Occipital lobe (tissue), 3 donors: ENCODE measurements at places on chromosomes 2 and 18.

DNA sequence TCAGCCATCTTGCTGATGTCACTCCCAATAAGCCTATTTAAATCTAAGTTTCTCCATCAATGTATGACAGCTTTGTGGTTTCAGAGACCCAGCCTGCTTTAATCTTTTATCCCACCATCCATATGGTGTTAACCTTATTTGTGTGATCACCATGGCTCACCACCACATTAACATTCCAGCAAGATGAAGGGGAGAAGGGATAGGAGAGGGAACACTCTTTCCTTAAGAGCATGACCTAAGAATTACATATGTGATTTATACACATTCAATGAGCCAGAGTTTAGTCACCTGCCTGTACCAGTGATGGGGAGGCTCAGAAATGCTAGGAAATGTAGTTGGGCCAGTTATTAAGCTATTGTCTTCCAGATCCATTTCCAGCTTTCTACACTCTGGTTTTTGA, 44.5 kb upstream of the CHN1 start:
- DNase-seq: no peak

- no peak for DNase-seq
These were observed 214.8 kb downstream of the SP3 start for GRCh38 chr2:173750353-173750801.

DNA sequence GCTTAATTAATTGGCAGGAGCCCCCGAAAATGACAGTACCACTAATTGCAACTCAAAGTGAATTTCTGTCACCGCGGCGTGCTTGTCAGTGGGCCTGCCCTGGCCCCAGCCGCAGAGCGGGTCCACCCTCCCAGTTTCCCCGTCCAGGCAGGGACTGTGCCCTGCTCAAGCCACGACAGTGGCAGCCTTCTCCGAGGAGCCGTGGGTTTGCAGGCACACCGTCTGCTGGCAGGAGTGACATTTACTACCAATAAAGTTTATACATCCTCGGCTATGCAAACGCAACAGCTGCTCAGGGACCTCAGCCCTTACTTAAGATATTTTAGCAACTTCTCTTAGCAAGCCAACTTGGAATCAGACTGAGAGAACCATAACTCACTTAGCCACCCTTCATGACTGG, 112.7 kb downstream of the GBX2 start:
- no peak for DNase-seq

GRCh38 chr2:158966312-158966711, 2.1 kb upstream of the TANC1 start:
- no peak for DNase-seq

DNA sequence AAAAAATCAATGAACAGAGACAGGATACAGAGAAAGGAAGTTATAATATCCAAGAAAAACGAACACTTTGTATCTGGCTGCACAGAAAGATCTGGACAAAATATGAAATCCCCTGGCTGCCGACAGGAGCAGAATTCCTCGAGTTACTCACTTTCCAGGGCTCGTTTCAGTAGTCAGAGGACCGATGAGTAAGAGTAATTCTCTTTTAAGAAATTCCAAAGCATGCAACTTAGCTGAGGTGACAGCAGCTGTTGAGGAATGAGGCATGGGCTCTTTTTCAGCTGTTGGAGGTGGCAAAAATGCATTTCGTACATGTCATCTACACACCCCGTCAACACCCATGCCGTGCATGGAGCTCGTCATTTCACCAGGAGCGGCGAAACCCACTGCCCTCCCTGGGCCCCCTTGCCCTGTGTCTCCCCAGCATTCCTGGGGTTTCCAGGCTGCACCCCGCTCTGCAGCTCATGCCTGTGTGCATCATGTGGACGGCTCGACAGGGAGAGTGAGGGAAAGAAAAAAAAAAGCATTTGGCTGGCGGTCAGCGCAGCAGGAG, 210.8 kb upstream of the SMIM21 start:
- no peak for DNase-seq

DNA sequence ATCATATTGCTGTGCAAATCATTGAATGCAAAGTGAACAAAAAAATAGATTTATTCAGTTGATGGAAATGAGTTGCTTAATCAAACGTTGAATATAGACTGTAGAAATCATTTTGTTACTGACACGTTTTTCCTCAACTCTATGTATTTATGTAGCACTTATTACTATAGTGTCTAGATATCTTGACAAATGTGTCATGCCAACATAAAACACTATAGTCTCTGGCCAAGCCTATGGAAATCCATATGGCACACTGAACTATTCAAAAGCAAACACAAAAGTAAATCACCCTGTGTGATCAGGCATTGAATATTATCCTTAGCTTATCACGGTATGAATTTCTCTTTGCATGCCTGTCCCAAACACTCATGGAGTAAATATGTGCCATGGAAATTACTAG, 131.3 kb downstream of the ZNF804A start:
- no peak for DNase-seq

DNA sequence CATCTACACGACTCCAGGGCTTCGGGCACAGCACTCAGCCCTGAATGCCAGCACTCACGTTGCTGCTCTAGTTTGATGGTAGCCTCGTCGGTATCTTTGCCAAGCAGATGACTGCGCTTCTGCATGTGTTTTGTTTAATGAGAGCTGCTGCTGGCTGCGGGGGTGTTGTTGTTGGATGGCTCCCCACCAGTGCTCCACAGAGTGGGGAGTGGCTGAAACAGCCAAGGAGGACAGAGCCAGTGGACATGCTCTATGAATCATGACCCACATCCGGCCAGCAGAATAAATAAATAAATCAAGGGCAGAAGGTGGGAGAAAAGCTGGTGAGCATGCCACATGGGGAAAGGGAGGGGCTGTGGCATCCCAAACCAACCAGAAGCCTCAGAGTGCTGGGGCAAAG, 131.2 kb upstream of the SOX11 start:
- peak; percentile 38 for DNase-seq

DNA sequence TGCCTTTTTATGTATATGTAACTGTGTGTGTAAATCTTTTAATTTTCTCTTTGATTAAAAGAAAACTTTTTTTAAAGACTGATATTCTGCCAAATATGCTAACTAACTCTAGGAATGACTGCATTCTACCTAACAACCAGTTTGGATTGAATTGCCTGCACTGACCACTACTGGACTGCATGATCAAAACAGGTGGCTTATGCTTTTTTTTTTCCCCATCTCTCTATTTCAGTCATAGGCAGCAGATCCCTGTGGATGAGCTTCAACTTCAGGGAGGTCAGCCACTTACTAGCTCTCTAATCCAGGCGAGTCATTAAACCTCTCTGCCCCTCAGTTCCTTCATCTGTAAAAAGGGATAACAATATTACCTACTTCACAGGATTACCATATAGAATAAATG, 138.6 kb upstream of the SERTAD2 start:
- DNase-seq: no peak
